ENCODE measurements at places on chromosomes 1 and 21. TPM values are rescaled to one million over a fixed set of nuclear protein-coding genes. Genes with fewer than 3 reads are reported as not detected.

DNASE2B gene
- not detected for total RNA-seq

LCE2A gene
- total RNA-seq = not detected

OR14K1 gene
- not detected for total RNA-seq

SLC25A33 gene
- total RNA-seq = 3.2 TPM

CCDC17 gene
- total RNA-seq = 9.2 TPM

SF3B4 gene
- total RNA-seq = 50.5 TPM

CHI3L1 gene
- not detected for total RNA-seq

ADAMTS1 gene
- total RNA-seq = not detected

SMG7 gene
- total RNA-seq = 60.0 TPM

CLCA1 gene
- total RNA-seq = not detected

- H3K4me1 ChIP-seq = no peaks in the 10 kb centered on the region
- no peak overlapping the region for H3K4me3 ChIP-seq
- DNase-seq = no peak
- H3K36me3 ChIP-seq = no peaks in the 10 kb centered on the region
- H3K27ac ChIP-seq = no peak overlapping the region
Observed at GRCh38 chr1:222736470-222736869, 532 bp upstream of the FAM177B start.

DNA sequence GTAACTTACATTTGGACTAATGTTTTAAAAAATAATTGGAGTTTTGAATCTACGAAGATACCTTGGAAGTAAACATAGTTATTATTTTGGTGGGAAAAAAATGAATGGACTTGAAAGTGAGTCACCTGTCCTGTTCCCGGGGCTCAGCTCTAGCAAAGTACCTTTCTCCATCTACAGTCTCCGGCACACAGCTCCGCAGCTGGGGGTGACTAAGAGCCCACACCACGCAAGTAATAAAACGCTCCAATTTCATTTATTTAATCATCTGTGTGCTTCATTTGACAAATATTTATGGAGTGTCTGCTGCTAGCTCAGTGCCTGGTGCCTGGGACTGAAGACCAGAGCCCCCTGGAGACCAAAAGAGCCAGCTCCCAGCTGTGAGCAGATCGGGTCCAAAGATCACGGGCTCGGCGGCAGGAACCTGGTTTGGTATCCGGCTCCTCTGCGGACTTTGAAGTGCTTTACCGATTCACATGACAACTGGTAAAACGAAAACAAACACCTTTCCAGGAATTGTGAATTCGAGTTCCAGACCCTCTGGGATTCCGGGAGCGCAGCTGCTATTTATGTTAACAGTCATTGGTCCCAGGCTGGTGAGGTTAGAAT lies 1.7 kb upstream of the RIPK4 start:
- no peaks in the 10 kb centered on the region for H3K36me3 ChIP-seq
- H3K27me3 ChIP-seq = peaks cover 82% of the 10 kb centered on the region
- DNase-seq = peak; percentile 20

- H3K4me3 ChIP-seq = no peak overlapping the region
- DNase-seq = no peak
- H3K27me3 ChIP-seq = no peaks in the 10 kb centered on the region
- H3K4me1 ChIP-seq = peaks cover 15% of the 10 kb centered on the region
- peaks cover 18% of the 10 kb centered on the region for H3K36me3 ChIP-seq
Observed at GRCh38 chr1:2175681-2176454, 18.7 kb downstream of the FAAP20 start.

DNA sequence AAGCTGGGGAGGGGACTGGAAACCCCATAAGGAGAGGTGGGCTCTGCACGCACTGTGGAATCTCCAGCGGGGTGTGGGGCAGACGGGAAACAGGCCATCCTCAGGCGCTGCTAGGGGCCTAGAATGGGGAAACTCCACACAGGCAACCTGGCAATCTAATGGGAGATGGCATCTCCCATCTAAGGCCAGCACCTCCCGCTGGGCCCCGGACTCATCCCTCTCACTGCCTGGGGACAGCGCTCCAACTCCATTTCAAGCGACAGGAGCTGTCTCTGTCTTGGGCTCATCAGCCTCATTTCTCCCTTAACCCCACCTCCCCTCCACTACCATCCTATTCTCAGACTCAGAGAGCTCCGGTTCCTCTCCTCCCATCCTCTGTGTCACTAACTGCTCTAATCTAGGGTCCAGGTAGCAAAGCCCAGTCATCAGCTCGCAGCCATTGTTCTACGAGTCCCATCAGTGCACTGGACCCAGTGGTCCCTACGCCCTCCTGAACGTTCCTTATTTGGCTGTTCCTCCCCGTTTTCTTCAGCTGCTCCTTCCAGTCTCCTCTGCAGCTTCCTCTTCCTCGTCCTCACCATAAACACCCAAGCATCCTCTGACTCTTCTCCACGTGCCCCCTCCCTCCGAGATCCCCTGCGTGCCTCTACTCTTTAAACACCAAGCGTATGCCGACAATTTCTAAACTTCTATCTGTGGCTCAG lies 93.4 kb upstream of the CASZ1 start:
- peak overlapping the region; percentile 50 for H3K4me3 ChIP-seq
- H3K4me1 ChIP-seq = peaks cover 10% of the 10 kb centered on the region
- H3K36me3 ChIP-seq = no peaks in the 10 kb centered on the region

- H3K27ac ChIP-seq = peak overlapping the region; percentile 86
- H3K36me3 ChIP-seq = no peaks in the 10 kb centered on the region
- H3K27me3 ChIP-seq = no peaks in the 10 kb centered on the region
- peaks cover 14% of the 10 kb centered on the region for H3K4me1 ChIP-seq
Observed at GRCh38 chr1:27366113-27366410, 699 bp downstream of the MAP3K6 start.

GRCh38 chr21:35824136-35824535 lies 236.2 kb downstream of the SETD4 start:
- no peak overlapping the region for H3K27ac ChIP-seq
- H3K27me3 ChIP-seq = peaks cover 7% of the 10 kb centered on the region
- no peaks in the 10 kb centered on the region for H3K36me3 ChIP-seq
- H3K4me3 ChIP-seq = no peak overlapping the region
- peaks cover 7% of the 10 kb centered on the region for H3K4me1 ChIP-seq

DNA sequence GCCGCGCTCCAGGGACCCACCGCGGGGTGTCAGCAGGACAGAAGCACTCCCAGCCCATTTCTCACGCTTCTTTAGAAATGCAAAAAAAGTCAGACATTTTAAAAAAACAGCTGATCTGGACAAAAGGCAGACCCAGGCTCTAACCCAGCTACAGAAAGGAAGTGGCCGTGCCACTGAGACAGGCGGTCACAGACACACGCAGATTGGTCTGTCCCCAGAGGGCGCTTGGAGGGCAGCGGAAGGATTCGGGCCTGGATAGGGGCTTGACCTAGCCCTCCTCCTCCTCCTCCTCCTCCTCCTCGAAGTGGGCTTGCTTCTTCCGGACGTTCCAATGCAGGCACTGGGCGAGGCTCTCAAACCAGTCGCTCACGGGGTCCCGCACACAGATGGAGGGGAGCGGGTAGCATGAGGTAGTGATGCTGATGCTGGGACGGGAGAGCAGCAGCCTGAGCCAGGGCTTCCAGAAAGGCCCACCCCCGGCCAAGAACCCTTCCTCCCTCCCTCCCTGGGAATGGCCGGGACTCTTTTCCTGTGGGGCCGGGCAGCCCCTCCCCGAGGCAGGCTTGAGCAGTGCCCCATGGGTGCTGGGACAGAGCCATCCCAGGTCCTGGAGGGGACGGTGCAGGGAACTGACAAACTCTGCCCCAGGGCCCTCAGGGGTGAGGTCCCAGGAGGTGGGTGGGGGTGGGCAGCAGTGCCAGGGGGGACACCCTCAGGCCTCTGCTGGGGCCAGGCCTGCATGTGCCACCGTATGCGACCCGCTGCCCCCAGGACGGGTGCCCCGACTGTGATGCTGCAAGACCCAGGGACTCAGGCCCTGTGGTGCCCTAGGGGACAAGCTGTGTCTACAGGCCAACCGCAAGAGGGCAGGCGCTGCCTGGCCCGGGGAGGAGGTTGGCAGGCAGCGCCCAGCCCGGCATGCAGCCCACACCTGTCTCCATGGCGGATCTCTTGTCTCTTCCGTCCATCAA lies 25.3 kb downstream of the NADK start:
- H3K4me1 ChIP-seq = no peaks in the 10 kb centered on the region
- no peak overlapping the region for H3K27ac ChIP-seq
- DNase-seq = no peak
- no peak overlapping the region for H3K4me3 ChIP-seq

- no peaks in the 10 kb centered on the region for H3K27me3 ChIP-seq
- peaks cover 2% of the 10 kb centered on the region for H3K36me3 ChIP-seq
- no peak overlapping the region for H3K27ac ChIP-seq
Observed at GRCh38 chr1:61670016-61670415, 54.9 kb downstream of the TM2D1 start.

GRCh38 chr1:7781923-7782495 lies 2.1 kb upstream of the PER3 start:
- peak overlapping the region; percentile 80 for H3K4me3 ChIP-seq
- H3K27ac ChIP-seq = peak overlapping the region; percentile 84

- H3K27me3 ChIP-seq = no peaks in the 10 kb centered on the region
- peaks cover 31% of the 10 kb centered on the region for H3K4me1 ChIP-seq
- no peak for DNase-seq
Observed at GRCh38 chr1:235107368-235108184, 21.1 kb downstream of the TOMM20 start.

DNA sequence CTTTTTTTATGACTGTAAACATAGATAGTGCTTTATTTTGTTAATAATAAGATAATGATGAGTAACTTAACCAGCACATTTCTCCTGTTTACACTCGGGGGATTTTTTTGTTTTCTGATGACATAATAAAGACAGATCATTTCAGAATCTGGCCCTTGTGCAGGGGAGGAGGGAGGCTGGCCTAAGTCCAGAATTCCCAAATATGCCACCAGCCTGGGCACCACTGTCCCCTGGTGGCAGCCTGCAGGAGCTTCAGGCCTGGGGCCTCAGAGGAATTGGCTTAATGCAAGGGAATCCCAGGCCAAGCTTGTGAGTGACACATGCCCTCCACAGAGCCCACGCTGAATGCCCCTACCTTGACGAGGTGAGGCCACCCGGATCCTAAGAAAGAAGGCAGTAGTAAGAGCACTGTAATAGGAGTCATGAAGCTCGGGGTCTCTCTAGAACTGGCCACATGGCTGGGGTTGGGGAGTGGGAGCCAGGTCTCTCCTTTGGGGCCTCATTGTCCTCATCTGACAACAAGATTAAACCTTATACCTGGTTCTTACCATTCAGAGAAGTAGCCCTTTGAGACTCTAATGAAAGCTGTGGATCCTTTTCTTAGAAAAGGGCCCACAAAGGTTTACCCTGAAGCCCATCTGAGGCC lies 24.1 kb downstream of the ETNK2 start:
- H3K27me3 ChIP-seq = no peaks in the 10 kb centered on the region
- H3K27ac ChIP-seq = no peak overlapping the region
- H3K36me3 ChIP-seq = no peaks in the 10 kb centered on the region
- peaks cover 2% of the 10 kb centered on the region for H3K4me1 ChIP-seq
- no peak for DNase-seq

GRCh38 chr1:145826030-145826429 lies 2.0 kb downstream of the POLR3C start:
- no peak for DNase-seq
- peaks cover 22% of the 10 kb centered on the region for H3K36me3 ChIP-seq
- H3K27ac ChIP-seq = no peak overlapping the region
- H3K27me3 ChIP-seq = no peaks in the 10 kb centered on the region
- H3K4me1 ChIP-seq = peaks cover 15% of the 10 kb centered on the region

GRCh38 chr1:7149080-7149838 lies 364.0 kb downstream of the CAMTA1 start:
- peaks cover 20% of the 10 kb centered on the region for H3K27me3 ChIP-seq
- no peak for DNase-seq
- no peaks in the 10 kb centered on the region for H3K36me3 ChIP-seq

DNA sequence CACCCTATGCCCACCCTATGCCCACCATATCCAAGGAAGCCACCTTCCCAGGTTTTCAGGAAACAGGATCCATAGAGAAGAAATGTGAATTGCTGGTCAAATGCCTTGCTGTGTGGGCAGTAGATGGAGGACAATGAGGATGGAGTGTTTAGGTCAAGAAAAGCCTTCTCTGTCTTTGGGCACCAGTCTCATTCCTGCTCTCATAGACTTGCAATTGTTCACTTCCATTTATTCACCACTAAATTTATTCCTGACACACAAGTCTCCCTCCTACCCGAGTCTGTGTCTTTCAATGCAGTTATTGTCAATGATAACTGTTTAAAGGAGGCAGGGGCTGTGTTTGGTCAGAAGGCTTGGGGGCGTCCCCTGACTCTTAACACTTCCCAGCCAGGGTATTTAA lies 48.0 kb upstream of the ITPKB start:
- H3K27ac ChIP-seq = no peak overlapping the region
- no peak for DNase-seq
- H3K27me3 ChIP-seq = no peaks in the 10 kb centered on the region
- H3K36me3 ChIP-seq = no peaks in the 10 kb centered on the region
- no peaks in the 10 kb centered on the region for H3K4me1 ChIP-seq

DNA sequence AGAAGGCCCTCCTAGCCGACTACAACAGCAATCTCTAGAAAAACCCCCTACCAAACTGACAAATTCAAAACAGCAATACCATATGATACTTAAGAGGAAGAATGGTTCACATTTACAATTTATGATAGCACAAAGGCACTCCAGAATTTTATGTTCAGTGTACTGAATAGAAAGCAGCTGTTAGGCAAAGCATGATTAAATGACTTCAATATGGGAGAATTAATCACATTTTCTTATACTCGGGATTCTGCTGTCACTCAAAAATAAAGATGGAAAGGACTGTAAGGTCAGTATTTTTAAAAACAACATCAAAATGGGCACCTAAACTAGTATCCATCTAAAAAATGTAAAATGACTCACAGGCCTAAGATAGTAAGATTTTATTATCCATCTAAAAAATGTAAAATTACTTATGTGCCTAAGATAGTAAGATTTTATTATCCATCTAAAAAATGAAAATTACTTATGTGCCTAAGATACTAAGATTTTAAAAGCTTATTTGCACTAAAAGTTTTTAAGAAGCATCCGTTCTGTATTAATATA lies 198.5 kb downstream of the SMYD3 start:
- H3K27me3 ChIP-seq = no peaks in the 10 kb centered on the region
- no peak overlapping the region for H3K27ac ChIP-seq
- no peak overlapping the region for H3K4me3 ChIP-seq
- H3K36me3 ChIP-seq = peaks cover 15% of the 10 kb centered on the region
- no peaks in the 10 kb centered on the region for H3K4me1 ChIP-seq

- no peak for DNase-seq
- no peak overlapping the region for H3K27ac ChIP-seq
- H3K27me3 ChIP-seq = no peaks in the 10 kb centered on the region
- H3K36me3 ChIP-seq = no peaks in the 10 kb centered on the region
- peaks cover 11% of the 10 kb centered on the region for H3K4me1 ChIP-seq
Observed at GRCh38 chr1:234875953-234876855, 252.4 kb downstream of the TOMM20 start.

Measured in naive thymus-derived CD8-positive, alpha-beta T cell (primary cell).